ENCODE measurements at places on chromosomes 1 and 21.

- no peak for DNase-seq
Measured at GRCh38 chr21:42040411-42041180, 30.4 kb upstream of the ZBTB21 start.

DNA sequence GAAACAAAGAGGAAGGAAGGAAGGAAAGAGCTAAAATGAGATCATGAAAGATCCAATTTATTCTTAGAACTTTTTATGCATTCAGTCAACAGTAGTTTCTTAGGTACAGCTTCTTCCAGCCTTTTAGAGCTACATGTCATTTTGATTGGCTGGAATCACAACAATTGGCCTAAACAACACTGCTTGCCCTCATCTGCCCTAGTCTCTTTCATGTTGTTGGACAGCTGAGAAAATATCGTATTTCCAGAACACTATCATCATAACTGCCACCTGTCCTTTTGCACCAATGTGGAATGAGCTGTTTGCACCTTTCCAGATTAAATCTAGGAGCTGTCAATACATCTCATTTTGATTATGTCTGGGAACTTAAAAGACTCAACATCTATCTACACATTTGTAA is 161.7 kb downstream of the TGFBR3 start:
- no peak for DNase-seq

DNA sequence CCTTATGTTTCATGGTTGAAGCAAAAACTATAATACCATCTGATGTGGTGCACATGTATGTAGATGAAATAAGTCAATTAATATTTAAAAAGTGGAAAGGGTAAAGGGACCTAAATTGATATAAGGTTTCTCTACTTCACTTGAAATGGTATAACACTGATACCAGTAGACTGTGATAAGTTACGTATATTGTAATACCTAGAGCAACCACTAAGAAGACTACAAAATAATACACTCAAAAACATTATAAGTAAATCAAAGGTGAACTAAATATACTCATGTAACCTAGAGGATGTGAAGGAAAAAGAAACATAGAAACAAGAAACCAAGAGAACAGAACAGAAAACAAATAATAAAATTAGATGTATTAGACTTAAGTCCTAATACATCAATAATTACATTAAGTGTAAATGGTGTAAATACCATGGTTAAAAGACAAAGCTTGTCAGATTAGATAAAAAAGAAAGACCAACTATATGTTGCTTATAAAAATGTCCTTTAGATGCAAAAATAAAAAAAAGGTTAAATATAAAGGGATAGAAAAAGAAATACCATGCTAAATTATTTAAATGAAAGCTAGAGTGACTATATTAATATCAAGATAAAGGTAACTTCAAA is 118.8 kb downstream of the LRRC7 start:
- DNase-seq: no peak

GRCh38 chr1:184563308-184563707 is 176.5 kb downstream of the C1orf21 start:
- no peak for DNase-seq

DNA sequence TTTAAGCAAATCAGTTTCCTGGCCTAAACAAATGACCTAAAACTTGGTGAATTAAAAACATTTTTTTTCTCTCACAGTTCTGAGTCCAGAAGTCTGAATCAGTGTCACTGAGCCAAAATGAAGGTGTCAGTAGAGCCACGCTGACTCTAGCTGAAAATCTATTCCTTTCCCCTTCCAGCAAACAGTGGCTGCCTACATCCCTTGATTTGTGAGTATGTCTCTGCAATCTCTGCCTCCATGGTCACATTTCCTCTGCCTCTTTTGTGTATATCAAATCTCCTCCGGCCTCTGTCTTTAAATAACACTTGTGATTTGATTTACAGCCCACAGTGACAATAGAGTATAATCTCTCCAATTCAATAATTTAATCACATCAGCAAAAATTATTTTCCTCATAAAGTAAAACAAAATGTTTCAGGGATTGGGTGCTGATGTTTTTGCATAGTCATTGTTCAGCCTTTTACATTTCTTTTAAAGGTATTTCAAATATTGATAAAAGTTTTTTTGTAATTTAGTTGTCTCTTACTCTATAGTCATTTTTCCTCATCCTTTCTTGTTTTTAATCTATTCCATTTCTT is 1715.4 kb downstream of the BRINP3 start:
- no peak for DNase-seq

GRCh38 chr1:244970236-244970743 is 105.9 kb upstream of the HNRNPU start:
- peak; percentile 77 for DNase-seq

GRCh38 chr1:31746687-31747086 is 17.5 kb downstream of the ADGRB2 start:
- no peak for DNase-seq

DNA sequence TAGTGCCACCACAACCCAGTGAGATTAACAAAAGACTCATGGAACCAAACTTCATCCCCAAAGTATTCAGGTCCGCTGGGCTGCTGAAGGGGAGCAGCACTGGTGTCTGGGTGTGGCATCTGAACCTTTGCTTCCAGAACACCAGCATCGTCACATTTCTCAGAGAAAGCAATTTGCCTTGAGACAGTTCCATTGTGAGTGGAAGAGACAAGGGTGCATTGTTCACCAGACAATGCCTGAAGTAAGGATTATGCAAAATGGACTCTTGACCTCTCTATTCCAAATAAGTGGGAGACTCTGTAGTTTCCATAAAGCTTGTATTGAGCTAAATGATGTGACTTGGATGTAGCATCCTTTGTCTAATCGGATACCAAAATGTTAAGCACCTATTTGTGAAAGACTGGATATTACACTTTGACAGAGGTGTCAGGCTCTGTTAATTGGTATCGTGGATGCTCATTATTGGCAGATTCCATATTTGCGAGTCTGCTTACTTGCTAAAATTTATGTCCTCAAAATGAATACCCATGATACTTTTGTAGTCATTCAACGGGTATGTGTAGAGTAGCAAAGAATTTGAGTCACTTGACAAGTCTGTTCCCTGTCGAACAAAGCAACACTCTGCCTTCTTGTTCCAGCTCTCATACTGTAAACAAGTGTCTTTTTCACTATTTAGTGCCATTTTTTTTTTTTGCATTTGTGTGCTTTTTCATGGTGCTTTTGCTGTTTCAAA is 75.6 kb downstream of the MRPS6 start:
- no peak for DNase-seq

GRCh38 chr1:39205102-39205780 is 746 bp downstream of the MACF1 start:
- DNase-seq: peak; percentile 78

- DNase-seq: peak; percentile 81
Measured at GRCh38 chr21:31354604-31355443, 10.8 kb upstream of the TIAM1 start.

DNA sequence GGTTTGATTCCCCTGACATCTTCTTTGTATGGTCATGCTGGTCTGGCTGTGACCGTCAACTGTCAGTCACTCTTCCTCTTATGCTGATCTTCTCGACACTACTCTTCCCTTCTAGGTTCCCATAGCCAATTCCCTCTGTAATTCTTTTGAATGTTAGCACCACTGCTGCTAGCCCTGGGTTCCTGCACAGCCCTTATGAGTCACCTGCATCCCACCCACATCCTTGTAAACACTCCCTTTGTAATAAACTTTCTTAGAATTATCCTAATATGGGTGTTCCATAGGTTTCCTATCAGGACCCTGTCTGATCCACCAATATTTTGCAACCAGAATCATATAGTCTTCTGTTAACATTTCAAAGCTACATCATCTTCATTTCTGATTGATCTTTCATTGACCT is 37.1 kb downstream of the JUN start:
- no peak for DNase-seq

- no peak for DNase-seq
Measured at GRCh38 chr1:157833145-157833544, 8.5 kb downstream of the CD5L start.

DNA sequence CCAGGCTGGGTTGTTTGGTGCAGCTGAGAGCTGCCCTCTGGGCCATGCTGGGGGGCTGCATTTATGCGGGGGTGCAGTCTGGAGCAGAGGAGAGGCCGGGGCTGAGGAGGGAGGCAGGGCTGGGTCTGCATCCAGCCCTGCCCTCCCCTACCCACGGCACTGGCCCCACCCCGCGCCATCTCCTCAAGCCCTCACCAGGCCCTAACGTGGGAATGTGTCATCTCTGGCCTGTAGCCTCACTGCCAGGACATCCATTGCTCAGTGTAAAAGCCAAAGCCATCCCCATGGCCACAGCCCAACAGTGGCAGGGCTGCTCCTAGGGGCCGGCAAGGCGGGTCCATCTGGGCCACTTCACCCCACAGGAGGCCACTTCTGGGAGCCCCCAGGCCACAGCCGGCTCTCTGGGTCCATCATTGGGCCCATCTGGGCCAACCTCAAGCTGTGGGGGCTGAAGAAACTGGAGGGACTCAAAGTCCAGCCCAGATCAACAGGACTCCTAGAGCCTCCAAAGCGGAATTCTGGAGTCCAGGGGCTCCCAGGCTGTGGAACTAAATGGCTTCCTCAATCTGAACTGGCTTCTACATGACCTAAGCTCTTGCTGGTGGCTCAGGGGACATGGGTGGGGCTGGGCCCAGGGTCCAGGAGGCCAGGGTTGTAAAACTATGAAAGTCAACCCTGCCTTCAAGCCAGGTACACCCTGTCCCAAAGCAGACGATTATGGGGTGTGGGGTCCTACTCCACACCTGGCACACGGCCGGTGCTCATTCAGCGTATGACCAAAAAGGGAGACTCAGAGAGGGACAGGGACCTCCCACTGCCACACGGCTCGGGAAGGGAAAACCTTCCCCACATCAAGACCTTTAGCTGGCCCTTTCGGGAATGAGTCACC is 32.6 kb downstream of the RUNX3 start:
- peak; percentile 38 for DNase-seq

DNA sequence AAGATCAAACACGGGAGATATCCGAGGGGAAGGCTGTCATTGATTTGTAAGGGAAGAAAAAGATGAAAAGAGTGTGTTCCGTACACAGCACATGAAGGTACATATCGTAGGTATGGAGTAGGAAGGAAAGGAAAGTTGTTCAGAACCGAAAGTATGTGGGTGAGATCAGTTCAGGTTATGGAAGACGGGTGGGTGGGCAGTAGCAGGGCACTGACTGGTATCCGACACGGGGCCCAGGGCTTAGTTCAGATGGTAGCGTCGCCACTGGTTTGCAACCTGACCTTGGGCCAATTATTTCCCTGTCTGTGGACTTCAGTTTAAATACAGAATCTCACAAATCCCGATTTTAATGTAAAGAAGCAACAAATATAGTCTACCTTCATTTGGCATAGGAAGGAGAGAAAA is 27.8 kb upstream of the A3GALT2 start:
- peak; percentile 48 for DNase-seq

GRCh38 chr1:184506481-184506880 is 119.7 kb downstream of the C1orf21 start:
- DNase-seq: no peak
